ENCODE measurements at places on chromosomes 5 and 9. TPM values are rescaled to one million over a fixed set of nuclear protein-coding genes. Genes with fewer than 3 reads are reported as not detected.

Gene FOXD4L6
- total RNA-seq, result not detected

Gene FBXL7
- total RNA-seq, result 14.7 TPM

Gene SOHLH1
- not detected for total RNA-seq

Gene PAEP
- not detected for total RNA-seq

Gene SNCB
- total RNA-seq, result 0.44 TPM

Gene SLC25A51
- 37.7 TPM for total RNA-seq

Gene PIP5K1B
- total RNA-seq, result not detected

Gene PCDHA6
- total RNA-seq, result 0.27 TPM

Gene C9orf43
- 0.13 TPM for total RNA-seq

Gene MYO10
- total RNA-seq, result 57.5 TPM

Gene ADAMTS13
- 0.20 TPM for total RNA-seq

Gene AKNA
- 9.3 TPM for total RNA-seq

Gene LECT2
- not detected for total RNA-seq

Gene INSYN2B
- 34.2 TPM for total RNA-seq

Gene FBN2
- 1.7 TPM for total RNA-seq

Gene EGFLAM
- total RNA-seq, result 1.1 TPM

Gene PRDM9
- not detected for total RNA-seq

Gene LRRC19
- not detected for total RNA-seq

Gene PCAT7
- not detected for total RNA-seq

Gene HDHD3
- total RNA-seq, result 13.3 TPM

Gene NRG2
- 1.1 TPM for total RNA-seq

Gene KLHL9
- 25.3 TPM for total RNA-seq

Gene LTC4S
- total RNA-seq, result not detected

Gene ANKRD55
- 2.3 TPM for total RNA-seq

Gene SLC34A1
- not detected for total RNA-seq

Gene PDE8B
- not detected for total RNA-seq

Data from mammary microvascular endothelial cell (primary cell).